ENCODE measurements at places on chromosomes 7 and 10.
A peak's percentile ranks its signal among the peaks of the same experiment; 100 is the strongest.

- no peak for DNase-seq
Observed at GRCh38 chr10:23073527-23073926, 21.9 kb upstream of the MSRB2 start.

GRCh38 chr10:4050061-4050460 is 265.1 kb upstream of the KLF6 start:
- no peak for DNase-seq

DNA sequence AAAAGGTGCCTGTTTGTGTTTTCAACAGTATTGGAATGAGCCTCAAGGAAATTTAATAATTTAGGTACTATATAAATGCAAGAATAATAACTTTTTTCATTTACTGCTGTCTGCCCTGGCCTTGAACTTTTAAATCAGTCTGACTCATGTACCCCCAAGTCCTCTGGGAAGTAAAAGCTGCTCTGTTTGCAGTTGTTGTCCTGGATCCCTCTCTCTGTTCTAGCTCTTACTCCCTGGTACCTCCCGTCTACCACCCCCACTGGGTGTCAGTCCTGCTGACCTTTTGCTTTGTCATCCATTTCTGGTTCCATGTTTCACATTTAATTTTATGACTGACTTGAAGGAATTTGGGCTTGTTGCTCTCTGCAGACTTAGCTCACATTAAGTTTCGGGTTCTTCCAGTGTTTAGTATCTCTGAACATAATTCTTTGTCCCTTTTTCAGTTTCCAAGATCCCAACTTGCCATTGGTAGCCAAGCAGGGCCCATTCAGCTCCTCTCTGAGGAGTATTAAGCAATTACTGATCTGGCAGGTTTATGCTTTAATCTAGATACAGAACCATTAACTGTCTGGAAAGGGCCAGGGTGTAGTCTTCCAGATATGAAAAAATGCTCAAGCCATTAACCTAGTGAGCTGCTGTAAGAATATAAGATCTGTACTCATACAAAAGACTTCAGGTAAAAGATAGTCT is 208.7 kb upstream of the FAM3C start:
- no peak for DNase-seq

- peak; percentile 39 for DNase-seq
Observed at GRCh38 chr10:132544744-132545658, 7.4 kb downstream of the INPP5A start.

DNA sequence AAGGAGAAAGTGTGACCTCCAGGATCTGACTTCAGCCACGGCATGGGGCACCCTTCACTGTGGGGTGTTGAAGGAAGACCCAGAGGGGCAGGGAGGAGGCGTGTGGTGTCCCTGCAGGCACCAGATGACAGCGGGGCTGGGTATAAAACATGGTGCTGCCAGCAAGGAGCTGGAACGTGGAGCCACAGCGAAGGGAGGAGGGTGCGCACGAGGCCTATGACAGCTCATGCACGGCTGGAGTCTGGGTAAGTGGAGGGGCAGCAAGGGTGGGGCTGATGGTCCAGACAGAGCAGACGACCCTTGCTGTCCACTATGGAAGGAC is 27.8 kb upstream of the FOXL3 start:
- DNase-seq, result no peak

DNA sequence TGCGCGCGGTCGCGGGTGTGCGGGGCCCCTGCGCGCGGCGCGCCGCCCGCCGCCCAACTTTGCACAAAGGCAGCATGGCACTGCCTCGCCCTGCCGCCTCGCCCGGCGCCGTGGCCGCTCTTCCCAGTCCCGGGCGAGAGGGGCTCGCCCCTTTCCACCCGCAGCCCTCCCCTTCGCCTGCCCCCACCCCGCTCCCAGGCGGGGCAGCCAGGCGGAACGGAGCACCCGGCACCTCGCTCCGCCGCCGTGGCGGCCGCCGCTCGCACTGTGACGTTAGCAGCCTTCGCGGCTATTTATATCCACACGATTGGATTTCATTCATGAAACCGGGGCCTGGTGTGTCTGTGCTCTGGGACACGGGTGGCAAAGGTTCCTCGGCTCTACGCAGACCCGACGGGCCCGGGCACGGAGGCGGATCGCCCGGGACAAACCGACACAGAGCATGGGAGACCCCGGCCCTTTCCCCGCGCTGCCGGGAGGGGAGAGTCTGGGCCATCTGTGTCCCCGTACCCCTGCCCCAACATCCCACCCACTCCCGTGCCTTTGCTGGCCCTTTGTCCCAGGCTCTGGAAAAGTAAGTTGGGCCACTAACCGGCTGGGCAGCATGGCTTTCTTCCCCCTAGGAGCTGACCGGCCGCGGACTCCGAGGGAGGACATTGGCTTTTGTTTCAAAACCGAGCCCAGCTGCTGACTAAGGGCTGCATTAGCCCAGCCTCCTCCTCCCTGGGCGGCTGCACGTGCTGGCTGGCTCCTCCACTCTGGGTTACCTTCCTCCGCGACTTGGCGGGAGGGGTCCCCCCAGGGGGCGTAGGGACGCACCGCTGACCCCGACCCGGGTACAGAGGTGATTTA is at the start of gene RHOBTB1:
RHOBTB1 (minus strand) TSS at position 128 of the 852 bp plus-strand sequence. CDS start 32,643 bp downstream, outside the sequence.
- DNase-seq, result peak; percentile 32

GRCh38 chr7:157865351-157866165 is 528.8 kb downstream of the DNAJB6 start:
- DNase-seq, result no peak

- no peak for DNase-seq
Observed at GRCh38 chr10:14384116-14384730, 53.5 kb upstream of the FRMD4A start.

DNA sequence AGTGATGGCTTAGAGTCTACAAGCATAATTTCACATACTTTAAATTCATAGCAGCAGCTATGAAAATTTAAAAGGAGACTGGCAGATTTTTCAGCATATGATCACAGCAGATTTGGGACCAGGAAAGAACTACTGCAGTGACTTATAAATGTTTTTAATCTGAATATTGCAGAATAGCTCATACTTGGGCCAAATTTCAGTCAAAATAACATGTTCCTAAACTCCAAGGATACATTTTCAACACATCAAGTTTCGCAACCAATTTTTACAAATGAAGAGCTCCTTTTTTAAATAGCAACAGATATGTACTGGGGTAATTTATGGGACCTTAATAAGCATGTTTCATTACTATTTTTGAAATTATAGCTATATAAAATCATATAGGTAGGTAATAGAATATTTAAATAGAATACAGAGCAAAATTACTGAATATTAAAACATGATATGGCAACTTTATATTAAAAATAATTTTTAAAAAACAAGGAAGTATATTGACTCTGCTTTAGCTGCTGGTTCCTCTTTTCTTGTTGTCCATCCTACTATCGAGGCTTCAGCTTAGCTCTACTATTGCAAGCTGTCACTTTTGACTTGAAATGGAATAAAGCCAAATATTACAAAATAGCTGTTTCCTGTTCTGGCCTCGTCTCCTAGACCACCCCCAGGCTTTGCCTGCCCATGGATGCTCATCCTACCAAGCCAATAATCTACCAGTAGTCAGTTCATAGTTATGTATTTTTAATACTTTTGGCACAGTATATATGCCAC is 123.1 kb downstream of the NRBF2 start:
- peak; percentile 79 for DNase-seq

DNA sequence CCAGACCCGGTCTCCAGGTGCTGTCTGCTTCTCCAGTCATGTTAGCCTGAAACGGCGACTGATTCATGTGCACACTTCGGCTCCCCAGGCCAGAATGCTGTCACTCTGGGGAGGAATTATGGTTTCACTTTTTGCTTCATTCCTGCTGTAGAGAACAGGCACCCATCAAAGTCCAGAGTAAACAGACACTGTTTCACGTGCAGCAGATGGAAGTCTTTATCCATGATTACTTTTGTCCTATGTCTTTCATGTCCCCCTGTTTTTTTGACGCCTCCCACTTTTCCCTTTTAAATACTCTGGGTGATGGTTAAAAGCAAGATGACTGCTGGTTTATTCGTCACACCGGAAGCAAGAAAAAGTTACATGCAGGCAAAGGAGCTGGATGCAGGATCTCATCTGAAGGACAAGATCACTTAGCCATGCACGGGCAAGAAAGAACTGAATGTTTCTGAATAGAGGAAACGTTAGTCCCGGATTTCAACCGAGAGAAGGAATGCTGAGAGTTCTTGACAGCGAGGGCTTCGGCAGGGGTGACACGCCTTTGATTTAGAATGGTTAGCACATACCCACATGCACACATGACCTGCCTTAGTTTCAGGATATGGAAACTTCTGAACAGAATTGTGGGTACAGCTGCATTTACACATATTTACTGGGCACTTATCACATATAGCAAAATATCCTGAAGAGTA is 250.0 kb upstream of the KLF6 start:
- DNase-seq, result peak; percentile 38

GRCh38 chr7:81693080-81693479 is 76.8 kb downstream of the HGF start:
- DNase-seq, result no peak

GRCh38 chr7:153934629-153935028 is 117.6 kb upstream of the DPP6 start:
- DNase-seq, result no peak

GRCh38 chr10:30494558-30494957 is 60.6 kb downstream of the MAP3K8 start:
- no peak for DNase-seq

DNA sequence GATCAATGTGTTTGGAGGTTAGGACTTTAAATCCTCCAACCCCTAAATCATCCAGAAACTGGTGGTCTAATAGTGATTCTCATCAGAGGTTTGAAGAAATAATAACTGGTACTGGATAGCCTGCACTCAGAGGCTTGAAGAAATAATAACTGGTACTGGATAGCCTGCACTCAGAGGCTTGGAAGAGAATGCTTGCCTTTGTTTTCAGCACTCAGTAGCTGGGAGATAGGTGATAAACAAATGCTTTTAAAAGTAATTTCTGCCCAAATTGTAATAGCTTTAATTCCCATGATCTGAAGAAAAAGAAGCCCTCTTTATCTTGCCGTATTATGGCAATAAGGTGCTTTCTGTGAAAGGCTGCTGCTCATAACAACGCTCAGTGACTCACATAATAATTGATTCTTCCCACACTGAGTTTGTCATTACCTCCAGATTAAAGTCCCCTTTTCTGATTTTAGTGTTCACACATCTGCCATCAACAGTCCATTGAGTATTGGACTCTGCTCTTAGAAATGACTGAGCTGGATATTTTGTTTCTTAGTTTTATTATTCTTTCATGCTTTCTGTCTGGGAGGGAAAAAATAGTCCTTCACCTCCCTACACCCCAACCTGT is 112.3 kb upstream of the PHYHIPL start:
- DNase-seq, result no peak

DNA sequence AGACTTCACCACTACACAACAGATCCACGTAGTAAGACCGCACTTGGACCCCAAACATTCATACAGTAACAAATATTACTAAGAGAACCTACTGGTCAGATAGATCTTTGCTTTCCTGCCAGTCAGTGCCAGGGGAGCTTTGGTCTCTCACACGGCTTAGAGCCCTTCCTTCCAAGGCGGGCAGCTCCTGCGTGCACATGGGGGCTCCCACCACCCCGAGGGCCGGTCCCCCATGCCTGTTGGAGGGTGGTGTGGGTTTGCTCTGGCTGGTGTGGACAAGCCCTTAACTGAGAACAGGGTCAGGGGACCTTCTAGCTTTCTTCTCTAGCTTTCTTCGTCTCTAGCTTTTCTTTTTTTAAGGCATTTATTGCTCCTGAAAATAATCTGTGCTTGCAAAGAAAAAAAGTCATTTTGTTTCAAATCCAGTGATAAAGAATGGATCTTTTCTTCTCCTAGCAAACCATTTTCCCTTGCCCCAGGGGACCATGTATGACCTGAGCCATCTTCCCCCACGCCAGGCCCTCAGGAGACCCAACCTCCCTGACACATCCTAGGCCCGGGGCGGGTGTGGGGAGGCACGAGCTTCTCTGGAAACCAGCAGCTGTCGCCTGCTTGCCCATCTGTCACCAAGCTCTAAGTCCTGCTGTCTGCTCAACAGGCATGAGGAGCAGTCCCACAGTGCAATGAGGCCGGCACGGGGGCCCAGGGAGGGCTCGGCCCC is 591.1 kb downstream of the PTPRN2 start:
- DNase-seq, result no peak

GRCh38 chr7:44062180-44062902 is 3.0 kb downstream of the PGAM2 start:
- no peak for DNase-seq

GRCh38 chr10:32437334-32437733 is 8.6 kb upstream of the CCDC7 start:
- no peak for DNase-seq

DNA sequence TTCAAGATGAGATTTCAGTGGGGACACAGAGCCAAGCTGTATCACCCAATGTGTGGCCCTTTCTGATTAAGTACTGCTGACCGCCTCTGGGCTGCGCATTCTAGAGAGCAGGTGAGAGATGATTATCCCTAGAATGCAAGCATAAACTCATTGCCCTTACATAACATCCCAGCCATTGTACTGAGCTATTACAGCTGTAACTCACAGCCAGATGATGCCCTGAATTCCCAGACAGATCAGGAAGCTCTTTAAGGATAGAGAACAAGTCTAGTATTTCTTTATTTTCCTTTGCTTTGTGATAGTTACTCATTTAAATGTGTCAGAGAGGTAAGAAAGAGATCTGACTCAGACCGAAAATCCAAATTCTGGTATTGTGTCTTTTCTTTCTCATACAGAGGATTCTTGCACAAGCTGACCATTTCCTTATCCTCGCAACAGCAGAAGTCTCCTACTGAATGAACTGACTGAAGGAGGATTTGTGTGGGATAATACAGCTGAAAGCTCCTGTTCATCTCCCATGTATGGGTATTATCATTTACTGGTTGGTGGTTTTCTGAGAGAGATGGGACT is 58.4 kb downstream of the ZNF22 start:
- peak; percentile 45 for DNase-seq

GRCh38 chr7:117113871-117114270 is 160.6 kb downstream of the ST7 start:
- no peak for DNase-seq

DNA sequence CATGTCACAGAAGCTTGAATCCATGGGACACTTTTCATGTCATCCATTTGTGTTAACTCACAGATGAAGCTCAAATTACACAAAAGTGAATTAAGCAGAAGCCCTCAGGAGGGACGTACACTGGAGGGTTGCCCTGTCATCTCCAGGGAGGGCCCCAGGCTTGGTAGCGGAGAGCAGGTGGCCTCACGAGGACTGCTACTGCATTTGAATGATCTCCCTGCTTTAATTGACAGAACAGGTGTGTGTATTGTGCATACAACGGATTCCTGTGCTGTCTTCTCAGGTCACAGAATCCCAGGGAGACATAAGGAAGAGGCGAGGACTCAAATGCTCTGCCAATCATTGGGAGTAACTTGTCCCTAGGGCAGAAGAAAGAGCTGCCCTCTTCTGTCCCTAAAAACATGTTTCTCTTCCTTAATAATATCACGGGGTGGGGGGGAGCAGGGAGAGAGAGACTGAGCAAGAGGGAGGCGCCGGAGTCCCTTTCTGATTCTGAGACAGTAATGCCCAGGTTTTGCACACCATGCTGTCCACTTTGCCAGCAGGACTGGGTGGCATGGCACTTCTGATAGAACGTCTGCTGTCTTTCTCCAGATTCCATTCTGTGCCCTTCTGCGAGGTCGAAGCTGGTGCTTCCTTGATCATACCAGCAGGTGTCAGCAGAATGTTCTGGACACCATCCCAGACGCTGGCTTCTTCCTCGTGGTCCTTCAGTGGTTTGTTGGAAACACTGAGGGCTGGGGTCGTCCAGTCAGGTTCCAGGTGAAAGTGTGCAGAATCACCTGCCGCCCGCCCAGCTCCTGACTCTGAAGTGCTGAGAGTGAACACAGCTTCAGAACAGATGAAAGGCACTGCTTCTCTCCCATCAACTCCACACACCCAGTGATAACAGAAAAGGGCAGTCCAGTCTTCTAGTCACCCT is 26.2 kb upstream of the RASGEF1A start:
- DNase-seq, result peak; percentile 35

All from CD14-positive monocyte (primary cell).